ENCODE measurements at places on chromosomes 12 and 14.

DNA sequence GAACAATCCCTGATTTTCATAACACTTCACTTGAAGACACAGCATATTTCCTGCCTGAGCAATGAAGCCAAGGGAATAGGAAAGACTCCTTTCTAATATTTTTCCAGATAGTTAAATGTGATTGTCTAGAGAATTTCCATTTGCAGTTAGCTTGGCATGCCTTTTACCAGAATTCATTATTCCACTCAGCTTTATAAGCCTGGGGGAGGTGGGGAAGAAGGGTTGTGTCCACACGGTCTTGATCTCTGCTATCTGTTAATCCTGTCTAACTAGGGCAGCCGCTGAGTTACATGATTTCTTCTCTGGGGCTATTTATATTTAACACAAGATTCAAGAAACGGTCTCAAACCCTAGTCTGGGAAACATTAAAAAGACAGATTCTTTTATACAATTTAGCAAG is 146.6 kb upstream of the FSCB start:
- DNase-seq = no peak

- no peak for DNase-seq
These were observed 57.8 kb downstream of the TTC8 start for GRCh38 chr14:88882236-88882635.

- no peak for DNase-seq
These were observed 256.0 kb downstream of the PPFIA2 start for GRCh38 chr12:81502912-81503695.

- no peak for DNase-seq
These were observed 105.5 kb downstream of the GPATCH2L start for GRCh38 chr14:76257111-76257803.

- no peak for DNase-seq
These were observed 245.2 kb upstream of the PLEKHG7 start for GRCh38 chr12:92457458-92458180.

DNA sequence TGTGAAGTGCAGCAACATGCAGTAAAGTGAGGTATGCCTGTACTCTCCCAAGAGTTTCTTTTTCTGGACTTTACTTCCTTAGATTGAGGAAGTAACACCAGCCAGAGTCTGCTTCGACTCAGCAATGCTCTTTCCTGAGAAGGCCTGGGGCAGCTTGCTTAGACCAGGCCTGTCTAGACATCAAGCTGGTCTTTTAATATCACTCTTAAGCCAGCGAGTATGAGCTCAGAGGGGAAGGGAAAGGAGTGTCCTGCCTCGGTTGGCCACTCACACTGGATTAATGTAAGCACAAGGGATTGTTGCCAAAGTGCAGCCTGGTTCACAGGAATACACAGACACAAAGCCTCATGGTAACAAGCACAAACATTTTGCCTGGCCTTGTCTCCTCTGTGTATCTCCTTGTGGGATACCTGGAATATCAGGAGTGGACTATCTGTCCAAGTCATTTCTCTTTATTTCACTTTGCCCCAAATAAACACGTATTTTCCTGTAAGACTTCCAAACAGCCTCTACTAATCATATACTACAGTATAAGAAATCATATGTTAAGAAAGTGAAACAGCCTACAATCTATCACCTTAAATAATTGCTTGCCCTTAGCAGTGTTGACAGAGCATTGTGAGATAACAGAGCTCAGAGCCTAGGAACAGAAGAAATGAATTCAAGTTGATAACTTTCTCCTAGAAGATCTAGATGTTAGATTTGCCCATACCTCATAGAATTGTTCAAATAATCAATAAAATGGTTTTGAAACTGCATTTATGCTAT is 121.2 kb upstream of the DAAM1 start:
- no peak for DNase-seq

DNA sequence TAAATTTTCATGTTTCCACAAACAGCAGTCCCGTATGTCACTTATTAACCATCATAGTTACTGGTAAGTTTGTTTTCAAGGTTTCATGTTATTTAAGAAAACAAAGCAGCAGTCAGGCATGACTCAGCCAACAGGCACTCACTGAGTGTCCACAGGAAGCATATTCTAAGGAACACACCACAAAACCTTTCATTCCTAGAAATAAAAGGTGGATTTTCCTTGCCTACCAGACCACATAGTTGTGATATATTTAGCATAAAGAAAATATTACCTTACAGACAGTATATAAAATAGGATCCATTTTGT is 143.3 kb upstream of the AVPR1A start:
- no peak for DNase-seq

- no peak for DNase-seq
These were observed 138.3 kb downstream of the ST8SIA1 start for GRCh38 chr12:22196236-22196635.
